Esophagus squamous epithelium (tissue), 5 donors: ENCODE measurements at places on chromosomes 12 and 14.

- H3K4me1 ChIP-seq = peaks cover 15% of the 10 kb centered on the region
- no peaks in the 10 kb centered on the region for H3K36me3 ChIP-seq
- H3K27ac ChIP-seq = no peak overlapping the region
Measured at GRCh38 chr14:54600717-54601109, 33.8 kb downstream of the SAMD4A start.

- H3K4me1 ChIP-seq = no peaks in the 10 kb centered on the region
- H3K27ac ChIP-seq = no peak overlapping the region
- H3K27me3 ChIP-seq = no peaks in the 10 kb centered on the region
Measured at GRCh38 chr12:75994069-75994740, 37.4 kb downstream of the PHLDA1 start.

- H3K4me1 ChIP-seq = no peaks in the 10 kb centered on the region
- no peaks in the 10 kb centered on the region for H3K27me3 ChIP-seq
- no peak overlapping the region for H3K27ac ChIP-seq
- H3K36me3 ChIP-seq = no peaks in the 10 kb centered on the region
Measured at GRCh38 chr14:38336298-38336697, 80.4 kb upstream of the CLEC14A start.

- H3K4me3 ChIP-seq = no peak overlapping the region
- H3K36me3 ChIP-seq = no peaks in the 10 kb centered on the region
- no peak for DNase-seq
- H3K27ac ChIP-seq = no peak overlapping the region
- no peaks in the 10 kb centered on the region for H3K27me3 ChIP-seq
Measured at GRCh38 chr14:68309616-68310015, 483.3 kb downstream of the ZFP36L1 start.

- no peaks in the 10 kb centered on the region for H3K27me3 ChIP-seq
- no peak overlapping the region for H3K27ac ChIP-seq
- H3K36me3 ChIP-seq = no peaks in the 10 kb centered on the region
- DNase-seq = no peak
- H3K4me3 ChIP-seq = no peak overlapping the region
- H3K4me1 ChIP-seq = no peaks in the 10 kb centered on the region
Measured at GRCh38 chr14:22185191-22185590, 403.8 kb downstream of the DAD1 start.

DNA sequence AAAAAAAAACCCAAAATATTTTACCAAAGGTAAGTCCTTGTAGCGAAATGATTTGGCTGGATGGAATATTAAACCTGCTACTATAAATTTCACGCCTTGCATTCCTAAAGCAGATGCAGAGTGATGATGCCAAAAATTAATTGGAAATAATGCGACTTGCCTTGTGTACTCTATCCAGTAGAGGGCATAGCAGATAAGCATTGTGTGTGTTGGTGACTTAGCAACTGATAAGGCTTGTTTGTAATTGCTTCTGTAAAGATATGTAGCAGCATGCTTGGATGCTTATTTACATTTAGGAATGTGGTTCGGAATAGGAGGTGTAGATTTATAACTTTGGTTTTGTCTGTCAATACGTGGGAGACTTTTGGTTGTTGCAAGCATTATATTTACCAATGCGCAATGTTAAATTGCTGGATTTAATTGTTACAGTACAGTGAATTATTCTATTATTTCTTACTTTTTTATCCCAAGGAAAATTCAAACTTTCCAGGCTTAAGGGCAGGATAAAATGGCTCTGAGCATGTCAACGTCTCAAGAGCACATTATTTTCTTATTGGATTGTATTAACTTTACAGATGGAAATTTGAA, 80.5 kb downstream of the TMEM260 start:
- H3K4me3 ChIP-seq = no peak overlapping the region
- H3K4me1 ChIP-seq = peaks cover 8% of the 10 kb centered on the region
- no peaks in the 10 kb centered on the region for H3K27me3 ChIP-seq
- no peak for DNase-seq
- H3K27ac ChIP-seq = no peak overlapping the region

DNA sequence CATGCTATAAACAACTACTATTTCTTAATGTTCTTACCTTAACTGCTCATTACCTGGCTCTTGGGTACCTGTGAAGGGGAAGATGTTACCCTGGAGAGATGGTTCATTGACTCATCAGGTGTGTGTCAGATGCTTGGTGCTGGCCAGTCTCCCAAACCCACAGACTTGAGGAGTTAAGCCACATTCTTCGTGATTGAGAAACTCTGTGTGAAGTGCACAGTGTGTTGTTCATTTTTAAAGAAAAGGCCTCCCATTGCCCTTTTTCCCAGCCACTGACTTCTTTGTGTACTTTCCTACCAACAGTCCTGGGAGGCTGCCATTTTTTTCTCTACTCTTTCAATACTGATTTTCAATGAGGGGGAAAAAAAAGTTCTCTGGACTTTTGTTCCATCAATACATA, 3.2 kb downstream of the MGST1 start:
- DNase-seq = no peak
- H3K4me3 ChIP-seq = peak overlapping the region; percentile 10
- H3K4me1 ChIP-seq = no peaks in the 10 kb centered on the region
- H3K36me3 ChIP-seq = no peaks in the 10 kb centered on the region

GRCh38 chr12:45377815-45378214, 161.9 kb downstream of the ANO6 start:
- no peaks in the 10 kb centered on the region for H3K27me3 ChIP-seq
- H3K27ac ChIP-seq = no peak overlapping the region
- no peak overlapping the region for H3K4me3 ChIP-seq
- no peaks in the 10 kb centered on the region for H3K36me3 ChIP-seq
- DNase-seq = no peak
- no peaks in the 10 kb centered on the region for H3K4me1 ChIP-seq

DNA sequence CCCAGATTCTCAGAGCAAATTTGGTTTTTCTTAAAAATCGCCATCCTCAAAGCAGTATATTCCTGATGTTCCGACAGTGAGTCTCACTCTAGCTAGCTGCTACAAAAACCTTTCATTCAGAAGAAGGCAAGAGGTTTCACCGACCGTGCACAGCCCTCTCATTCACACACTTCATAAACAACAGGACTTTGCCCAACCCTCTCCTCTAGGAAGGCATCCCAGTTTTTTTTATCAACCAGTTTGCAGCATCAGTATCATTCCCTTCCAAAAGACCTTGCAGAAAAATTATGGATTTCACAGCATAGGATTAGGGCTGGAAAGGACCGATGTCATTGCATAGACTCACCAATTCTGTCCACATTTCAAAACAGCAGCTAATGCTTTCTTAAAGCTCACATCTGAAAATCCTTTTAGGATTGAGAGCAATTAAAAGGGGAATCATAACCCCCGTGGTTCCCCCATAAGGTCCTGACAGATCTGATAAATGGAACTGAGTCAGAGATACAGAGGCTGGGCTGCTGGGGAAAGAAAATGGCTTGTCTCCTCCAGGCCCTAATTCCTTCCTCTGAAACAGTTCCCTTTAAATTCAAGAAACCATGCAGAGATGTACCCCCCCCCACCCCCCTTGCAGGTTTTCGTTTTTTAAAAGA, 597 bp downstream of the SVOP start:
- no peaks in the 10 kb centered on the region for H3K4me1 ChIP-seq
- H3K4me3 ChIP-seq = no peak overlapping the region
- no peaks in the 10 kb centered on the region for H3K36me3 ChIP-seq
- no peak for DNase-seq
- H3K27ac ChIP-seq = no peak overlapping the region

DNA sequence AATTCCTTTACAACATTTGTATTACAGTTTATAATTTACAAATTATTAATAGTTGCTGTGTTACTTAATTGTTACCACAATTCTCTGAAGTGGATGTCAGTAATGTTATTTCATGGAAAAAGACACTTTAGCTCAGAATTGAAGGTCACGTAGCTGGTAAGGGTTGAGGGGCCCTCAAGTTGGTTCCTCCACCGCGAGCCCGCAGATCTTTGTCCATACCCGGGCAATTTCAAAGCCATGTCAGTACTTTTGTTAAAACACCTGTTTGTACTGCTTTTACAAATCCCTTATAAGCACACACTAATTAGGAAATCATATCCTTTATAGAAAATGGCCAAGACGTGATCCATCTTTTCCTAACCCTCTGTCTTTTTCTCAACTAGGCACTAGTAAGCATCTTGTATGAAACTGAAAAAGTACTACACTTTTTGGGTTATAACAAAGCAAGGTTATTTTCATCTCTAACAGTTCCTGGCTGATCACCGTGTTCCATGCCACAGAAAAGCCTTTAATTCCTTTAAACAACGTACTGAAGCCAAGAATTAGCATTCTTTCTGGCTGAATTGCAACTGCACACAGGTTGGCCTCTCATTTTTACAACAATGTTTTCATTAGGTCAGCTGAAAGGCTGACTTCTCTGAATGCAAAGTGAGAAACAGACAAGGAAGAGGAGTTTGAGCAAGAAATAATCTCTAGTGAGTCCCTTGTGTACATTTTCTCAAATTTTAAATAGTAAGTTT, 76.1 kb downstream of the CNTN1 start:
- H3K36me3 ChIP-seq = no peaks in the 10 kb centered on the region
- H3K27ac ChIP-seq = no peak overlapping the region
- no peak overlapping the region for H3K4me3 ChIP-seq
- no peaks in the 10 kb centered on the region for H3K4me1 ChIP-seq
- no peak for DNase-seq

DNA sequence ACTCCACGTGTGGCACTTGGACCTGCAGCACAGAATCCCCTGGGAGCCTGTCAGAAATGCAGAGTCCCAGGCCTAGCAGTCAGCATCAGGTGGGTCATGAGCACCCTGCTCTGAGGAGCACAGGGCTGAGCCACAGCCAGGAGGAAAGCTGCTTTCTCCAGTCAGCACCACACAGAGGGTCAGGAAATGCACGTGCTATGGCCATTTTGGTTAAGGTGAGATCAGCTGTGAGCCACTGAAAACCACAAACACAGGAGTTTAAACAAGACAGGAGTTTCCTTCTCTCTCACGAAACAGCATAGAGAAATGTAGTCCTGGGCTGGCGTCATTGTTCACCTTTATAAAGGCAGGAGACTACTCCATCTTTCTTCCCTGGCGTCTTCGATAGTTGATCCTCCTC, 204.5 kb upstream of the SFSWAP start:
- no peaks in the 10 kb centered on the region for H3K27me3 ChIP-seq
- H3K36me3 ChIP-seq = no peaks in the 10 kb centered on the region
- H3K4me3 ChIP-seq = no peak overlapping the region

DNA sequence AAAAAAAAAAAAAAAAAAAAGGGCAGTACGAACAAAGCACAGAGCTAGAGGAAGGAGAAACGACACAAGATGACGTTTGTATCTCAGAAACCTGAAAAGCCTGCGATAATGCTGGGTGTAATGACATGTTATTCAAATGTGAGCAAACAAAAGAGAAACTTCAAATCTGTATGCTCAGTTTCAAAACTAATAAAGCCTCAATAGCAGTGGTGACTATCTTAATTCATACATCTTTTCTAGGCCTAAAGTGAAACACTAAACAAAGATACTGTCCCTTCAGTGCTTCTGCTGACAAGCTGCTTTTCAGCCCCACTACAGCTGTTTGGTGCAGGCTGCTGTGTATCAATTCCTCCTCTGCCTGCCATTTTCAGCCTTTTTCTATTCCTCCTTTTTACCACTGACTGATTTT, 15.8 kb downstream of the ITPR2 start:
- H3K27ac ChIP-seq = no peak overlapping the region
- H3K36me3 ChIP-seq = no peaks in the 10 kb centered on the region
- no peak for DNase-seq
- no peaks in the 10 kb centered on the region for H3K4me1 ChIP-seq
- no peak overlapping the region for H3K4me3 ChIP-seq
- no peaks in the 10 kb centered on the region for H3K27me3 ChIP-seq

GRCh38 chr12:34377243-34378035, 355.1 kb downstream of the ALG10 start:
- H3K27ac ChIP-seq = no peak overlapping the region
- no peak overlapping the region for H3K4me3 ChIP-seq
- no peaks in the 10 kb centered on the region for H3K36me3 ChIP-seq
- H3K27me3 ChIP-seq = no peaks in the 10 kb centered on the region

GRCh38 chr12:115661112-115661511, 616.4 kb downstream of the MED13L start:
- no peaks in the 10 kb centered on the region for H3K36me3 ChIP-seq
- no peaks in the 10 kb centered on the region for H3K27me3 ChIP-seq
- no peak for DNase-seq
- peak overlapping the region; percentile 29 for H3K27ac ChIP-seq
- peaks cover 7% of the 10 kb centered on the region for H3K4me1 ChIP-seq

DNA sequence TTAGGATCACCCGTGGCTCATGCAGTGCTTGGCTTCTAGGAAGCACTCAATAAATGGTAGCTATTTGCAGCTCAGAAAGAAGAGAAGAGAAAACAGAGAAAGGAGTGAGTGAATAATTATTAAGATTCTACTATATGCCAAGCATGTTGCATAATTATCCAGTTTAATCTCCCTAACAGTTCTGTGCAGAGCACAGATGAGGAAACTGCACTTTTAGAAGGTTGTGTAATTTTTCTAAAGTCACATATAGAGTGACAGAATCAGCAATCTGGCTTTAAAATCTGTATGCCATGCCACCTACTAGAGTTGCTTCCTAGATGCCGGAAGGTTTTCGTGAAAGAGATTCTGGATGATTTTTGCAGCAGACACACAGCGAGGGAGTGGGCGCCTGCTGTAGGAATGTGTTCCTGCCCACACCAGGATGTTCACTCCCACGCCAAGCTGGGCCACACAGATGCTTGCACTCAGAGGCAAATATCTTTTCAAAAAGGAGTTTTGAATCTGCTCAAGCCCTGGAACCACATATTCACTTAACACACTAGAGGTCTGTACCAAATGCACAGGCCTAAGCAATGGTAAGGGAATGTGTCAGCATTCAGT, 50.2 kb upstream of the SMCO2 start:
- no peak overlapping the region for H3K4me3 ChIP-seq
- peaks cover 24% of the 10 kb centered on the region for H3K36me3 ChIP-seq
- no peak overlapping the region for H3K27ac ChIP-seq
- H3K4me1 ChIP-seq = no peaks in the 10 kb centered on the region
